Naive thymus-derived CD8-positive, alpha-beta T cell (primary cell): ENCODE measurements at places on chromosomes 5 and 9.

- no peak for DNase-seq
These were observed 40.2 kb downstream of the CACNA1B start for GRCh38 chr9:137917795-137918194.

DNA sequence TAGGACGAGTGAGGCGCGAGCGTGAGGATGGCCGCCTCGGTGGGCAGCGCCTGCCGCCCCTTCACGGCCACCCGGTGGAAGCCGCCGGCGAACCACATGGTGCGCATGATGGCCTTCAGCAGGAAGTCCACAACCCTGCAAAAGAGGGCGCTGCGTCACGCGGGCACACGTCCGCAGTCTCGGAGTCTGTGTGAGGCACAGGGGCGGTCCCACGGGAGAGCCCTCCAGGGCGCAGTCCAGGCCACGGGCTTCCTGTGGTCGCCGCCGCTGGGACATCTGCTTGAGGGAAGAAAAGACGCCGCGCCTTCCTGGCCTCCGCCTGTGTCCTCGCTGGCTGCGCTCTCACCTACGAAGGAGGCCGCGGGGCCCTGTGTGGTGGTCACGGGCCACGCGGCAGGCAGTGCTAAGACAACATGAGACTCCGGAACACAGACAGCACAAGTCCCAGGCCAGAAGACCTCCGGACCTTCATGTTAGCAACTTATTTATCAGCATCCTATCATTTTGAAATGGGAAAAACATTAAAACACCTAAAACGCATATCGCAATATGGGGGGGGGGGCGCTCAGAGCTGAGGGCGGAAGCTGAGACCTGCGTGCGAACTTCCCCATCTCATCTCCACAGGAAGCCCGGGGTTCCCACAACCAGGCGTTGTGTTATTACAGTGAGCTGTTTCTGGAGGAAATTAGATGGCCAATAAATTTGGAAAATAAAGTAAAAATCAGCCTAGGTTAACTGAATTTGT, 28.8 kb downstream of the LPCAT1 start:
- no peak for DNase-seq

DNA sequence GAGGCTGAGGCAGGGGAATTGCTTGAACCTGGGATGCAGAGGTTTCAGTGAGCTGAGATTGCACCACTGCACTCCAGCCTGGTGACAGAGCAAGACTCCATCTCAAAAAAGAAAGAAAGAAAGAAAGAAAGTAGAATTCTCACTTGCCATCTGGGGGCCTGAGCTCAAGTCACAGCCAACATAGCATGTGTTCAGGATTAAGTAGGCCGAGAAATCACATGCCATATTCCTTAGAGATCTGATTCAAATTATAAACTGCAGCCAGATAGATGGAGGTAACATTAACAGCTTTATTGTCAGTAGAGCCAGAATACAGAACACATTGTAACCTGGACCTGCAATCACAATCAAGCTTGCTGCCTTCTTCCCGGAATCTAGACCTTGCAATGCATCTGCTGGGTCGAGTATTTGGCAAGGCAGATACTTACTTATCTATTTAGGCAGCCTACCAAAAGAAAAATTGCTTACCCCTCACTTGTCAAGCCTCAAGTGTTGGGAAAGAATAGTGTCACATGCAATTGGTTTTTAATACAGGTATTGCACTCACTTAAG, 173.7 kb downstream of the CPLANE1 start:
- no peak for DNase-seq

DNA sequence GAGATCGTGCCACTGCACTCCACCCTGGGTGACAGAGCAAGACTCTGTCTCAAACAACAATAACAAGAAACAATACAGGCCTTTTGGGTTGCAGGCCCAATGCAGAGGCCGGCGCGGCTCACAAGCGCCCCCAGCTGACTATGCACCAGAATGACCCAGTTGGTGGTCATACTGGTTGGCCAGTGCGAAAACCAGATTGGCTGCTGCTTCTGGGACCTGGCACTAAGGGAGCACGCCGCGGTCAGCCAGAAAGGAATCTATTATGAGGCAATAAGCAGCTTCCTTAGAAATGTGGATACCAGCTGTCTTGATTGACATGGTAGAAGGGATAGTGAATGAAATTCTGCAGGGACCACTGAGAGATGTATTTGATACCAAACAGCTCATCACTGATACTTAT, 35.0 kb downstream of the RANBP17 start:
- DNase-seq, result no peak

- no peak for DNase-seq
These were observed 498.1 kb downstream of the TLE1 start for GRCh38 chr9:81191222-81191621.

- DNase-seq, result peak; percentile 66
These were observed 73.1 kb downstream of the STK10 start for GRCh38 chr5:172114875-172115422.

DNA sequence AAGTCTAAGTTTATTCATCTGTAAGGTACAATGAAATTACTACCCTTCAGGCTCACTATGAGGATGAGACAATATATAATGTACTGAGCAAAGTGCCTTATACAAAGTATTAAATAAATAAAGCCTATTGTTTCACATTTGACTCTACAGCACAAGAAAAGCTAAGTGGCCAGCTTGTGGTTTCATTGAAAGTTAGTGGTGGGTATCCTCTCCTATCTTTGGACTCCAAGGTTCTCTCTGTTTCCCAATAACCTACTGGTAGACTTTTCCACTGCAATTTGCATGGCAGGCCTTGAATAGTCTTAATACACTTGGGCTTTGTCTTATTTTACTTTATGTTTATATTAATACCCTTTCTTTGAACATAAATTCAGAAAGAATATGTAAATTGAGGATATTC, 262.7 kb downstream of the DEPDC1B start:
- no peak for DNase-seq
